ENCODE measurements at places on chromosomes 3 and 15.

- peak; percentile 38 for DNase-seq
These were observed 9.6 kb upstream of the SST start for GRCh38 chr3:187679638-187680396.

GRCh38 chr15:82910721-82911120 lies 41.8 kb downstream of the HOMER2 start:
- no peak for DNase-seq

DNA sequence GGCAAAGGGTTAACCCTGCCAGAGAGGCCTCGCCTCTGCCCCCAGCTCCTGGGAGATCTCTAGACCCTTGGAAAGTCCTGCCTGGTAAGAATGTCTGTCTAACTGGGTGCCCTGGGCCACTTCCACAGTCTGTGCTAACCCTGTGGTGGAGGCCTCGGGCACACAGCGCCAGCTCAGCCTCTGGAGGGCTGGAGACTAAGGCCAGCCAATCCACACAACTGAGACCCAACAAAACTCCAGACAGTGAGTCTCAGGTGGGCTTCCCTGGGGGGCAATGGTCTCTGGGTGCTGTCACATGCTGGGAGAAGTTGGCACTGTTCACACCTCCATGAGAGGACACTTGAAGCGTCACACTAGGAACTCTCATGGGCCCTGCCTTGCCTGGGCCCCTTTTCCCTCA lies 19.5 kb downstream of the ZXDC start:
- DNase-seq, result no peak

GRCh38 chr3:9638155-9638554 lies 11.2 kb upstream of the MTMR14 start:
- DNase-seq, result no peak

DNA sequence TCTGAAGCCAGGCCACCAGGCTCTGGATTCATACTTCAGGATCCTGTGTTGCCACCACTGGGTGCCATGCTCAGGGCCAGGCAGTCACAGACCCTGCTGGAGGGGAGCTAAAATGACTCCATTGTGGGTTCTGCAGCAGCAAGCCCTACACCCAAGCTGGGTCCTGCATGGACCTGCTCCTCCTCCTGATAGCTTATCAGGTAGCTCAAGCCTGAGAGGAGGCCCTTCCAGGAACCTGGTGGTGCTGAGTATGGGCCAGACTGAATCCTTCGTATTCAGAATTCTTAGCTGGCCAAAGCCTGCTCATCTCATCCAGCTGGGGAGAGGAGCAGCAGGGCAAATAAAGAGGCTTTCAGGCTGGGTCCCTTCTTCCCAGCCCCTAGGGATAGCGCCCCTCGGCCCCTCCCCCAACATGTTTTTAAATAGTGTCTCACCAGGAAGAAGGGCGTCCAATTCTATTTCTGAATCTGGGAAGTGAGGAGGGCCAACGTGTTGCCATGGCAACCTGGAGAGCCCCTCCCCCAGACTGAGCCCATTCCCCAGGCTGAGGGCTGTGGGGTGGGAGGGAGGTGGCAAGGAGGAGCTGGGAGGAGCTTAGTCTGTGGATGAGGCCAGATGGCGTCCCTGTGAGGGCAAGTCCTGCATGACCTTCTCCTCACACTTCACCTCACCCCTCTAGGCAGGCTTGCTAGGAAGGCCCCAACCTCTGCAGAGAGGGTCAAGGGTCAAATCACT lies 11.0 kb upstream of the CAMKV start:
- no peak for DNase-seq

GRCh38 chr3:65714134-65714533 lies 324.6 kb downstream of the MAGI1 start:
- no peak for DNase-seq

- no peak for DNase-seq
These were observed 1.7 kb upstream of the SNRPA1 start for GRCh38 chr15:101296418-101297405.

DNA sequence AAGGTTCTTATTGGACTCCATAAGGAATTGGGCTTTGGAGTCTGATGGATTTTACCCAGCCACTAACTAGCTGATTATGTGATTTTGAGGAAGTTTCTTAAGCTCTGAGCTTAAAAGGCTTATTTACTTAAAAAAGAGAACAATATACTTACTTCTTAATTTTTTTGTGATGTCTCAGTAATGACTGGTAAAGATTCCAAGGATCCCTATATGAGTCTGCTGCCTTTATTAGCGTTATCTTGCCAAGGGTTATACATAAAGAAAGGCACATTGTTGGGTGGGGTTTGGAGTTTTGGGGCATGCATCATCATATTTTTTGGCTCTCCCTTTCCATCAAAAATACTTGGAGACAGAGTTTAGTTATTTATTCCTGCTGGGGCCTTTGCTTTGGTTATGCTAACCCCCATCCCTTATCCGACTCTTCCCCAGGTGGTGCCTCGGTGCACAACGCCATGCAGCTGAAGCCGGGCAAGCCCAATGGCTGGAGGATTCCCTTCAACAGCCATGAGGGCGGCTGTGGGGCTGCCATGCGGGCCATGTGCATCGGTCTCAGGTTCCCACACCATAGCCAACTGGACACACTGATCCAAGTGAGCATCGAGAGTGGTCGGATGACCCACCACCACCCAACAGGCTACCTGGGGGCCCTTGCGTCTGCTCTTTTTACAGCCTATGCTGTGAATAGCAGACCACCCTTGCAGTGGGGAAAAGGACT lies 6.7 kb downstream of the ADPRH start:
- no peak for DNase-seq

DNA sequence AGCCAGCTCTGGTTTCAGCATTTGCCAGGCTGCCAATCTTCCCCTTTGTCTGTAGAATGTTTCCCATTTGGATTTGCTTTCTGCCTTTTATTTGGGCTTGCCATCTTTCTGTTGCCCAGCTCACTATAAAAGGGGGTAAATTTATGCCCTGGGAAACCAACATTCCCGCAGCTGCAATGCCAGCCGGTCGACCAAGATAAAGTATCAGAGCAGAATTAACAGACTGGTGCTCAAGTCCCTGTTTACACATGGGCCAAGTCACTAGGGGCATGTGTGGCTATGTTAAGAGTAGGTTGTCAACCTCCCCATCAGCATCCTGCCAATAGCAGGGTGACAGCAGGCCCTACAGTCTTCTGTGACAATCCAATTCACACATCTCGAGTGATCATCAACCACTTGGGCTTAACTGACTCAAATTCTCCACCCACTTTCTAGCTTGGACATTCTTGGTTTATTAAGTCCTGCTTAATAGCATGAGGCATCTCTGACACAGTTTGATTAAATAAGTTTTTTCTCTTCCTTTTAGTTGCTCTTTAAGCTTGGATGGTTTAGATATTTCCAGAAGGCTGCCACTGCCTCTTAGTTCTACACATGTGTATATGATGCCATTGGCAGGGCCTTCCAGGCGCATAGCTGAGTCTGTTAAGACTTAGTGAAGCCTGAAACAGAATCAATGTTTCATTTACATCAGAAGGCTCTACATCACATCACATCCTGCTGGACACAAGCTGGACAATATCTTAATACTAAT lies 24.1 kb upstream of the VEPH1 start:
- no peak for DNase-seq

GRCh38 chr3:51706021-51706485 lies 815 bp upstream of the GRM2 start:
- no peak for DNase-seq

DNA sequence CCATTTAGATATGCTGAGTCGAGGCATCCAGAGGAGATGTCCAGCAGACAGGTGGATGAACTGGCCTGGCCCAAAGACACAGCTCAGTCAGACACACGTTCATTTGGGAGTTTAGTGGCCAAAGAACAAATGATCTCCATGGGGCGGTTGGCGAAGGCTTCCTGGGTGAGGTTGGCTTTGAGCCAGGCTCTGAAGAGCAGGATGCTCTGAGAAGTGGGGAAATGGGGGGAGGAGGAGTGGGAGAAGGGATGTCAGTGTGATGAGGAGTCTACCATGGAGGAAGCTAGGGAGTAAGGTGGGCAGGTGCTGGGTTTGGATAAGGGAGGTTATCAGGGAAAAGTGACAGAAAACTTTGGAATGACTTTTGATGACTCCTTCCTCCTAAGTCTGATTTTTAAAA lies 47.5 kb upstream of the VILL start:
- no peak for DNase-seq

GRCh38 chr3:127762787-127763105 lies 59.6 kb downstream of the MGLL start:
- DNase-seq, result no peak

DNA sequence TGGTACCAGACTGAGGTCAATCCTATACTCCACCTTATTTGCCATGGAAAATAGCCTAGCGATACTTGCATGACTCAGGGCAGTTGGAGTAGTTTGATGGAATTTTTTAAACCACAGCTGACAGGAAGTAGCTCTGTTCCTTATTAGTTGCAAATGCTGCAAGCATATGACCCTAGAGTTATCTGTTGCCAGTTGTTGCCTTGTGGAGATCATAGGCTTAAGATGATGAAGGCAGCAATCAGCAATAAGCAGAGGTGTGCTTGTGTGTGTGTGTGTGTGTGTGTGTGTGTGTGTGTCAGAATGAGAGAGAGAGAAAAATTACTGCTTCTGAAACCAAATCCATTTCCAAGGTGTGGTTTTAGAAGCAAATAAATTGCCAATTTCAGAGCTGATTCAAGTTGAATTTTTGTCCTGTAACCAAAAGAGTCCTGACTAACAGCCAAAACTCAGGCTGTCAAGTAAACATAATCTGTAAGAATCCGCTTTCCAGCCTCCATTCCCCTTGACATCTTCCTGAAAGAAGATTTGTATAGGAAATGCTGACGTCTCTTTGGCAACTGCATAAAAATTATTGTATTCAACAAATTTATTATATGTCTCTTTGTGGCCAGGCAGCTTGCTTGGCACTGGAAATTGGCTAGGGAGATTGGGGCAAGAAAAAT lies 141.2 kb downstream of the SERPINI1 start:
- DNase-seq, result no peak

DNA sequence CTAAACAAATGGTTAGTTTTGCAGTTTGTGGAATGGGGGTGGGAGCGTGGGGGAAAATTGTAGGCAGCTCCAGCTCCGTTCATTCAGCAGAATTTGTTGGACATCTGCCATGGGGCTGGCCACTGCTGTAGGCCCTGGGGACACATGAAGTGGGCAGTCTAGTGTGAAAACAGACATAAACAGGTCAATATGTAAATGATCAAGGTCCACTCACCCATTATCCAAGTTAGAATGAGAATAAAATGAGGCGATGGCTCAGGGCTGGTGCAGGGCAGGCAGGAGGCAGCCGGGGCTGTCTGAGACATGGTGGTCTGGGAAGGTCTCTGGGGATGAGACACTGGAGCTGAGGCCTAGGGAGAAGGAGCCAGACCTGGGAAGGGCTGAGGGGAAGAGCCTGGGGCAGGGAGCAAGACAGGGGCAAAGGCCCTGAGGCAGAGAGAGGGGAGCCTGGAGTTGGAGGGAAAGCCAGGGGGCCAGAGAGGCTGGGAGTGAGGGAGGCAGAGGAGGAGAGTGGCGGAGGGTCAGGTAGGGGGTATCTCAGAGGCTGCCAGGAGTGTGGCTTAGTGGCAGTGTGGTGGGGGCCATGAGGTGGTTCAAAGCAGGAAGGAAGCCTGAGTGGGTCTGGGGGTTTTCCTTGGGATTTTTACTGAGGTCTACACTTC lies 6.2 kb upstream of the SLC6A6 start:
- DNase-seq, result no peak

DNA sequence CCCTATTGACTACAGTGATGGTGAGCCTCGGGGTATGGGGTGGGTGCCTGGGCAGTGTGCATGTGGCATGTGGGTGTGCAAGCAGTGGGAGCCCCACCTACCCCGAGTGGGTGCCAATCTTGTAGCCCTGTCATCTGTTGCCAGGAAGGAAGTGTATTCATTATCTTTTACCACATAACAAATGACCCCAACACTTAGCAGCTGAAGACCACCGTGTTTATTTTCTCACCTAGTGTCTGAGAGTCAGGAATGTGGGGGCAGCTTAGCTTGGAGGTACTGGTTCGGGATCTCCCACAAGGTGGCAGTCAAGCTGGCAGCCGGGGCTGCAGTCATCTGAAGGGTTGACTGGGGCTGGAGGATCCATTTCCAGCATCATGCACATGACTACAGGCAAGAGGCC lies 21.7 kb downstream of the XYLB start:
- DNase-seq, result no peak

DNA sequence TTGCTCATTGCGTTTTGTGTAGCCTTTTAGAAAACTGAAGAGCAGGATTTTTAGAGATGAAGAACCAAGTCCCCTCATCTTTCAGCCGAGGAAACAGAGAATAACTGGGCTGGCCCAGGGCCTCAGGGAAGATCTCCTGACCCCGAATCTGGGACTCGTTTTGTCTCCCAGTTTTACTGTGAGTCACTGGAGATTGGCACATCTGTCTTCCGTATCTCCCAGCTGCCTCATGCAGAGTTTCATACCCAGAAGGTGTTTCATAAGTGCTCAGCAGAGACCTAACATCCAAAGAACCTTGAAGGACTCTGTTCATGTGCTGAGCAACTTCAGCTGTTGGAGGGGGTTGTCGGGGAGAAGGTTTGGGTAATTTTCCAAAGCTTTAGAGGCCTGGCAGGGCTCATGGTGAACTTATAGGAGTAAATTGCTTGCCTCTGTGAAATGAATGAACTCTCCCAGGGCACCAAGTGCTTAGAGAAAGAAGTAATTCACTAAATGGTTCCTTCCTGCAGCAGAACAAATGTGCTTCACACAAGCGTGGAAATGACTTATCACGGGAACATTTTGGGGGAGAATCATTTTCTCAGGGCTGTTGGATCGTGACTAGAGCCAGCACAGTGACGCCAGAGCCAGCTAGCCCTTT lies 121.4 kb downstream of the FAM43A start:
- no peak for DNase-seq

GRCh38 chr3:119417771-119418512 lies 45.5 kb downstream of the TMEM39A start:
- DNase-seq, result no peak

- no peak for DNase-seq
These were observed 12.8 kb upstream of the TM4SF1 start for GRCh38 chr3:149390294-149390693.

GRCh38 chr15:43989938-43990337 lies 163.1 kb downstream of the WDR76 start:
- no peak for DNase-seq

- DNase-seq, result no peak
These were observed 13.0 kb downstream of the ST3GAL6 start for GRCh38 chr3:98776140-98776493.

DNA sequence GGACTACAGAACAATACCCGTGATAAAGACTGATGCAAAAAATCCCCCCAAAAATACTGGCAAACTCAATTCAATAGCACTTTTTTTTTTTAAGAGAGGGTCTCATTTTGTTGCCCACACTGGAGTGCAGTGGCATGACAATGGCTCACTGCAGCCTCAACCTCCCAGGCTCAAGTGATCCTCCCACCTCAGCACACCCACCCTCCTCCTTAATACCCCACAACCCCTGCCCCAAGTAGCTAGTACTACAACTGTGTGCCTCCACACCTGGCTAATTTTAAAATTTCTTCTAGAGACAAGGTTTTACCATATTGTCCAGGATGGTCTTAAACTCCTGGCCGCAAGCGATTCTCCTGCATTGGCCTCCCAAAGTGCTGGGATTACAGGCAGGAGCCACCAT lies 11.4 kb downstream of the TOP2B start:
- no peak for DNase-seq
